ENCODE measurements at places on chromosomes 16 and 17.

DNA sequence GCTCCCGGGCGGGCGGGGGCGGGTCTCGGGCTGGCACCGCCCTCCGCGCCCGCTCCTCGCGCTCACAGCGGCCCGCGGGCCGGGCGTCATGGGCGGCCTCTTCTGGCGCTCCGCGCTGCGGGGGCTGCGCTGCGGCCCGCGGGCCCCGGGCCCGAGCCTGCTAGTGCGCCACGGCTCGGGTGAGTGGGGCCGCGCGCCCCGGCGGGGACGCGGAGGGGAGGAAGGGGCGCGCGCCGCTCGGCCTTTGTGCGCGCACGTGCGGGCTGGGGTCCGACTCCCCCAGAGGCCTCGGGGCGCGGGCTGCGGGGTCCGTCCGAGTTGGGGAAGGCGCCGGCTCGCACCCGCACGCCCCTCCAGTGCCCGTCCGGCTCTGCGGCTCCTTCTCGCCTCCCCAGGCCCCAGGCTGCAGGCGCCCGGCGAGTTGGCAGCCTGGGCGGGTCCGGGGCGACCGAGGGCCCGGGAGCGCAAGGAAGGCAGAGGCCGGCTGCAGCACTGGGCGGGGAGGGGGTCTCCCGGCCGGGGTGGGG, at the start of gene NME4:
NME4 (plus strand) TSS at position 65 of the 527 bp plus-strand sequence; CDS start at position 89, 24 bp downstream.
- no peaks in the 10 kb centered on the region for H3K36me3 ChIP-seq
- no peaks in the 10 kb centered on the region for H3K27me3 ChIP-seq
- peak; percentile 27 for DNase-seq
- H3K4me1 ChIP-seq: peaks cover 1% of the 10 kb centered on the region

- H3K27ac ChIP-seq: no peak overlapping the region
- no peaks in the 10 kb centered on the region for H3K27me3 ChIP-seq
- H3K36me3 ChIP-seq: no peaks in the 10 kb centered on the region
- H3K4me1 ChIP-seq: no peaks in the 10 kb centered on the region
- no peak overlapping the region for H3K4me3 ChIP-seq
- DNase-seq: no peak
Observed at GRCh38 chr17:72600934-72601333, 480.1 kb downstream of the SOX9 start.

- no peaks in the 10 kb centered on the region for H3K4me1 ChIP-seq
- no peak overlapping the region for H3K27ac ChIP-seq
- H3K4me3 ChIP-seq: no peak overlapping the region
- H3K27me3 ChIP-seq: no peaks in the 10 kb centered on the region
- H3K36me3 ChIP-seq: peaks cover 69% of the 10 kb centered on the region
Observed at GRCh38 chr17:5380491-5381135, 38.8 kb downstream of the NUP88 start.

- H3K4me1 ChIP-seq: no peaks in the 10 kb centered on the region
- H3K27me3 ChIP-seq: no peaks in the 10 kb centered on the region
- H3K4me3 ChIP-seq: no peak overlapping the region
- no peak overlapping the region for H3K27ac ChIP-seq
Observed at GRCh38 chr17:30398328-30399041, 19.8 kb downstream of the CPD start.

- peak overlapping the region; percentile 88 for H3K27ac ChIP-seq
- no peaks in the 10 kb centered on the region for H3K27me3 ChIP-seq
- H3K36me3 ChIP-seq: peaks cover 12% of the 10 kb centered on the region
- peak overlapping the region; percentile 50 for H3K4me3 ChIP-seq
- no peak for DNase-seq
Observed at GRCh38 chr17:7855660-7856010, 769 bp downstream of the TMEM88 start.

DNA sequence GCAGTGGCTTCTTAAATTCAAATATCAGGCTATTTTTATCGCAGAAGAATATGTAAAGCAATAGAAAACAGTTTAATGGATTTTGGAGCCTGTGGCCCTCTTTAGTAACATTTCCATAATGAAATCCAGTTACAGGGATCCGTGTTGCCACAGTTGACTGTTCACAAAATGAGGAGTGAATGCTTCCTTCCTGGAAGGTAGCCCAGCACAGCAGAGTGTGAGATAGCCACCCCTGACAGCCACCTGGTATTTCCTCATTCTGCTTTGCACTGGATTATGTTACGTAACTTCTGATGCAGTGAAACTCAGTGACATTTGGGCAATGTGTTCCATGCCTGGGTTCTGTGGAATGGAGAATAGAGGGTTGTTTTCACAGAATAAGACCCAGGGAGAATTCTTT, 517.2 kb downstream of the RBFOX1 start:
- no peaks in the 10 kb centered on the region for H3K27me3 ChIP-seq
- H3K36me3 ChIP-seq: no peaks in the 10 kb centered on the region

GRCh38 chr17:35584061-35584460, 3.1 kb upstream of the AP2B1 start:
- H3K4me1 ChIP-seq: peaks cover 10% of the 10 kb centered on the region
- no peak for DNase-seq
- no peaks in the 10 kb centered on the region for H3K27me3 ChIP-seq
- H3K36me3 ChIP-seq: no peaks in the 10 kb centered on the region
- H3K4me3 ChIP-seq: no peak overlapping the region
- no peak overlapping the region for H3K27ac ChIP-seq

GRCh38 chr16:275786-276232, at the start of gene RGS11:
Gene RGS11 (minus strand): TSS chr16:275944. CDS start chr16:275911, 33 bp downstream.
- H3K27ac ChIP-seq: no peak within 1 kb of the TSS
- H3K27me3 ChIP-seq: peaks cover 2% of the 10 kb centered on the region
- no peak for DNase-seq
- no peaks in the 10 kb centered on the region for H3K36me3 ChIP-seq

- no peak overlapping the region for H3K27ac ChIP-seq
- DNase-seq: no peak
- no peaks in the 10 kb centered on the region for H3K36me3 ChIP-seq
- H3K4me3 ChIP-seq: no peak overlapping the region
Observed at GRCh38 chr17:80428796-80429195, 13.8 kb downstream of the ENDOV start.

DNA sequence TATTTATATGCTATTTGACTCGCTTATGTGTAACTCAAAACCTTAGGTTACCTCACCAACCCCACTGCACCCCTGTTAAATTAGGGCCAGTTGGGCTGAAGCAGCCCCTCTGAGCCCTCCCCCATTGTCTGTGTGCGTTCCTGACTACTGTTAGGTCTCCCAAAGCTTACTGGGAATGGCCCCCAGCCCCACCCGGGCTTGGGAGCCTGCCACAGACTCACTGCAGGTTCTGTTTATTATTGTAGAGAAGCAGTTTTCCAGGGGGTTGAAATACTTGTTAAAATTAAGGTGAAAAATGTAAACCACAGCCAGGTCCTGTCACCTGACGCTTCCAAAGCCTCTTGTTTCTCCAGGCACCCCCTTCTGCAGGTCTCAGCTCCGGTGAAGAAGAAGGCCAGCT, 151.7 kb downstream of the FOXL1 start:
- H3K36me3 ChIP-seq: no peaks in the 10 kb centered on the region
- peaks cover 6% of the 10 kb centered on the region for H3K4me1 ChIP-seq
- no peak for DNase-seq
- no peak overlapping the region for H3K4me3 ChIP-seq
- no peak overlapping the region for H3K27ac ChIP-seq
- no peaks in the 10 kb centered on the region for H3K27me3 ChIP-seq

DNA sequence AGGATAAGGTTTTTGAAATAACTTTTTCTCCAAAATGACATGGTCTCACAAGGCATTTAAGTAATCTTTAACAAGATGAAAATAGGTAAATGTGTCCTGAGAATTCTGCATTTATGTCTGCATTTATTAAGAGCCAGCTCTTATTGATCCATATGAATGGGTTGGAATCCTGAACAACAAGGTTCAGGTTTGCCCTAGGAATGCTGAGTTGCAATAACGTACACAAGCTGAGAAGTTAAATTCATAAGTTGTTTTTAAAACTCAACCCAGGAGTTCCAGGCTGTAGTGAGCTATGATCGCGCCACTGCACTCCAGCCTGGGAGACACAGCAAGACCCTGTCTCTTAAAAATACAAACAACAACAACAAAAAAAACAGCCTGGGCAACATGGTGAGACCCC, 28.1 kb downstream of the GLG1 start:
- no peak overlapping the region for H3K4me3 ChIP-seq
- DNase-seq: no peak
- no peaks in the 10 kb centered on the region for H3K27me3 ChIP-seq
- H3K4me1 ChIP-seq: peaks cover 58% of the 10 kb centered on the region
- peak overlapping the region; percentile 69 for H3K27ac ChIP-seq

DNA sequence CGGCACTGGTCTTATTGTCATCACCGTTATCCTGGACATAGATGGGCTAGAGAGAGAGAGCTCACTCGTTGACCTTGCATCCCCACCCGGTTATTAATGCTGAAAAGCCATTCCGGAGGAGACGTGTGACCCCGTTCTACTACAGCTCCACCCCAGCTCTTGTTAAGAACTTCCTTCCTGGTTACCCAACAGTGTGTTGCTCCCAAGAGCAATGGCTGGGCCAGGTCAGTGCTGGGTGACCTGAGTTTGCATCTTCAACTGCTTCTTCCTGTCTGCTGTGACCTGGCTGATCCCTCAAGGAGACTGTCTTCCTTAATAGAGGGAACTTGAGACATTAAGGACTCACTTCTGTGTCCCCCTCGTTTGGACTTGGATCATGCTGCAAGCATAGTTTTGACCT, 96.1 kb upstream of the SDK2 start:
- no peak for DNase-seq
- H3K36me3 ChIP-seq: no peaks in the 10 kb centered on the region
- no peak overlapping the region for H3K27ac ChIP-seq
- H3K27me3 ChIP-seq: no peaks in the 10 kb centered on the region
- no peaks in the 10 kb centered on the region for H3K4me1 ChIP-seq
